H4 (cell line): ENCODE measurements at places on chromosomes 13 and 19.

DNA sequence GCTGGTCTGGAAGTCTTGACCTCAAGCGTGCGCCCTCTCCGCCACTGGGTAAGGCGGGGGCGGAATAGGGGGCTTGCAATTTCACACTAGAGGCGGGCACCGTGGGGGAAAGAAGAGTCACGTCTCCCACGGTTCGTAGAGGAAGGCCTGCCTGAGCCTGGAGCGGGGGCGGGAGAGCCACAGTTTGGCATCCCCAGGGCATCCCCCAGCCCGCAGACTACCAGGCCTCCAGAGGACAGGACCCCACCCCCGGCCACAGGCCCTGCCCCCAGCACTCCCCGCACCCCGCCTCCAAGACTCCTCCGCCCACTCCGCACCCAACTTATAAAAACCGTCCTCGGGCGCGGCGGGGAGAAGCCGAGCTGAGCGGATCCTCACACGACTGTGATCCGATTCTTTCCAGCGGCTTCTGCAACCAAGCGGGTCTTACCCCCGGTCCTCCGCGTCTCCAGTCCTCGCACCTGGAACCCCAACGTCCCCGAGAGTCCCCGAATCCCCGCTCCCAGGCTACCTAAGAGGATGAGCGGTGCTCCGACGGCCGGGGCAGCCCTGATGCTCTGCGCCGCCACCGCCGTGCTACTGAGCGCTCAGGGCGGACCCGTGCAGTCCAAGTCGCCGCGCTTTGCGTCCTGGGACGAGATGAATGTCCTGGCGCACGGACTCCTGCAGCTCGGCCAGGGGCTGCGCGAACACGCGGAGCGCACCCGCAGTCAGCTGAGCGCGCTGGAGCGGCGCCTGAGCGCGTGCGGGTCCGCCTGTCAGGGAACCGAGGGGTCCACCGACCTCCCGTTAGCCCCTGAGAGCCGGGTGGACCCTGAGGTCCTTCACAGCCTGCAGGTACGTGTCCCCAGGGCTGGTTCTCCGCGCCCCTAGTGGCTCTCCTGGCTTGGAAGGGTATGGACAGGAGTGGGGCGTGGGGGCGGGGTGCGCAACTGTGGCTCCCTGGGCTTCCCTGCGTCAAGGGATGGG, at the start of gene ANGPTL4:
ANGPTL4 (plus strand) TSS at position 353 of the 969 bp plus-strand sequence; CDS start at position 520, 167 bp downstream.
- no peak for DNase-seq

DNA sequence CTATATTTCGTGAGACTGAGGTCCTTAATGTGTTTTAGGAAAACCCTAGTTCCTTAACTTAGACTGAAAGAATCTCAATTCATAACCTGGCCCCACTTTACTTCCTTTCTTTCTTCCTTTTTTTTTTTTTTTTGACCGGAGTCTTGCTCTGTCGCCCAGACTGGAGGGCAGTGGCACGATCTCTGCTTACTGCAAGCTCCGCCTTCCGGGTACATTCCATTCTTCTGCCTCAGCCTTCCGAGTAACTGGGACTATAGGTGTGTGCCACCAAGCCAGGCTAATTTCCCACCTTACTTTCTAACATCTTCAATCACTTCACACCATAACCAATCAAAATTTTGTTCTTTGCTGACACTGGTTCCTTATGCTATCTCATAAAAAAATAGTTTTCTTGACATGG, 2097.0 kb downstream of the PCDH9 start:
- peak; percentile 29 for DNase-seq

DNA sequence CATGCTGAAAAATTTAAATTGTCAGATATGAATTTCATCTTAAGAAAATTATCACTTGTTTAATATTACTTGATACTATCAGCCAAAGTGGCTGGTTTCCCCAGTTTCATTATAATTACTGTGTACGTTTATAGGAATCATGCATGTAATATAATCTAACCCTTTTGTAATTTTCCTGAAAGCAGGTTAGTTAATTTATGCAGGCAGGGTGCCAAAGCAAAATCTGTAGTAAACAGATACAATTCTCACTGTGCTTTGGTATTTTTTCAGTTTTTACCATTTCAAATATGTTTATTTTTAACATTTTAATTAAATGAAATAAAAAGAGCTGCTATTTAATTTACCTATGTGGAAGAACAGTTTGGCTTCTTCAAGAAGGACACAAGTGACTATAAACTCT, 1227.5 kb upstream of the MIR17HG start:
- DNase-seq = no peak

GRCh38 chr19:7788933-7789323, 25.9 kb downstream of the CLEC4M start:
- DNase-seq = no peak

GRCh38 chr19:13033819-13034611, 38.7 kb downstream of the NFIX start:
- DNase-seq = peak; percentile 72

GRCh38 chr19:13120031-13120430, 2.0 kb downstream of the NACC1 start:
- no peak for DNase-seq

DNA sequence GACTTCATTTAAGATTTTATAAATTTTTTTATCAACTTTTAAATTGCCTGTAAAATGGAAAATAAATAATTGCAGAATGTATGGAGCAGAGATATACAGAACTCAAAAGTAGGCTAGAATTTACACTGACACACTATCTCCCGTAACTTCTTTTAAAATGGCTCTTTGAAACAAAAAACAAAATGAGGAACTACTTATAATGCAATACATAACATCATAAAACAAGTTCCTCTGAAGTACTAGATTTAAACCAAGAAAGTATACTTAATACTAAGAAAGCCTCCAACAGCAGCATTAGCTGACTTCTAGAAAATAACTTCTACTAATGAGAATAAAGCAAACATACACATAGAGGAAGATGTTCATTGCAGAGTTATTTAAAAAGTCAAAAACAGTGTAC, 17.0 kb downstream of the RBM26 start:
- DNase-seq = no peak

GRCh38 chr13:39998166-39998565, 342.7 kb downstream of the COG6 start:
- no peak for DNase-seq

DNA sequence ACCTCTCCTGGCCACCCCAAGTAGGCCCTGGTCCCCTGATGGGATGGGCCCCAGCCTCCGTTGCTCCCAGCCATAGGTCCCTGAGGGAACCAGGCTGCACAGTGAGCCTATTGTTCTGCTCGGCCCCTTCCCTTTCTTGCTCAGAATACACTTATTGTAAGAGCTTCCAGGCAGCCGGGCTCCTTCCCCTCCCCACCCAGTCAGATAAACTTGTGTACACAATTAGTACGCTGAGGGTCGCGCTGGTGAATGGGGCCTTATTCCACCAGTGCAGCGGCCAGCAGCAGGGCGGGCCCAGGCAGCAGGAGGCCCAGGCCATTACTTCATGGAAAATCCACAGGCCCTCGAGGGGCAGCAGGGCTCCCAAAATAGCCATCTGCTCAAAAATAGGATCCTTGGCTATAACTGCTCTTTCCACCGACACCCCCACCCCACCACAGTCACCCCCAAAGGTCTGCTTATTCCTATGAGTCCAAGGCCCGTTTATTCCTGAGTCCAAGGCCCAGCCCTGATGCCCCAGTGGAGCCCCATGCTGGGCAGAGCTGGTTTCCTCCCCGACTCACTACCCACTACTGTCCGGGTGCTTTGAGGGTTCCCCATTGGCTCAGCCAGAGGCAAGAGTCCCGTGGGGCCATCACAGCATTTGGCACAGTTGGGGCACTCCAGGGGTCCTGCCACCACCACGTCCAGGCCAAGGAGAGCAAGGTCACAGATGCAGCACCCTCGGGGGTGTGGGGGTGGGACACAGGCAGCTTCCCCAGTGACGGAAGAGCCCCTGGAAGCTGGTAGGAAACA, 22.1 kb downstream of the CAPN12 start:
- DNase-seq = no peak

DNA sequence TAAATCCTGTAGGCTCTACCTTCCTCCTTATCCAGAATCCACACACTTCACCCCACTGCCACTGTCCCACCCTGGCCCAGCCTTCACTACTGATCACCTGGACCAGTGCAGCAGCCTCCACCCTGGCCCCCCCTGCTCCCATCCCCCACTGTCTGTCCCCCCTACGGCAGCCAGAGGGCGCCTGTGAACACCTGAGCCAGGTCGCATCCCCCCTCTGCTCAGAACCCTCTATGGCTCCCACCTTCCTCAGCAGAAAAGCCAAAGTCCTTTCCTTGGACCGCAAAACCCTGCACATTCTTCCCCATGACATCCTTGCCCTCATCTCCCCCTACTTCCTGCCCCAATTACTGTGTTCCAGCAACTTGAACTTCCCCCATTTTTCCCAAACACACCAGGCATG, 20.6 kb downstream of the ELAVL3 start:
- DNase-seq = no peak

- no peak for DNase-seq
These were observed 12.1 kb downstream of the NFILZ start for GRCh38 chr19:8642561-8642960.

DNA sequence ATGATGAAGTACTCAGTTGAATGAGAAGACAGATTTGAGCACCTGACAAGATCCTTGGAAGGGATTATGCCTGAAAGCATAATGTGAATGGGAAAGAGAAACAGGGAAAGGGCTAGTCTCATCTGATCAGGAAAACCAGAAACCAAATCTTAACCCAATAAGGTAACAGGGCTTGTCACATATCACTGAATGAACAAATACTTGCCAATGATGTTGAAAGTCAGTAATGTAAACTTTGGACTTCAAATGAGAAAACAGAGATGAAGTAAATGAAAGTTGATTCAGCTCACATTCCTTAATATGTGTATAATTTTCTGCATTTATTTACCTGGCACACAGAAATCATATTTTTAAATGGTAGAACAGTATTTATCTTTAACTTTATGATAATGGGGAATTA, 480.0 kb downstream of the KCTD12 start:
- no peak for DNase-seq

- DNase-seq = no peak
These were observed 437.7 kb upstream of the ZNF507 start for GRCh38 chr19:31907661-31908060.

DNA sequence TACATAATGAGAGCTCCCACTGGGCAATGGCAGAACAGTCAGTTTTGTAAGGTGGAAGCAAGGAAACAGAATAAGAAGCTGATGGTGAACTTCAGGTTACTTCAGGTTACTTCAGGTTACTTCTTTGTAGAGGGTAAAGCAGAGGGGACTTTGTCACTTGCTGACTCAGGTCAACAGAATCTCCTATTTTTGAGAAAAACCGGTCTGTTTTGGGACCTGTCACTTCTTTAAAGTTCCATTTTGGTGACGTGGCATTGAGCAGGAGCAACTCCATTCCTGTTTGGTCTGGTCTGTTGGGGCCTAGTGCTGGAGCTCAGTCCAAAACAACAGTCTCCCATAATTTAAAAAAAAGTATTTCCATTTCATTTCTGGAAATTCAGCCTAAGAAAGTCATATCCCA, 29.7 kb downstream of the ATP11A start:
- no peak for DNase-seq

- DNase-seq = no peak
These were observed 431.5 kb downstream of the FGF14 start for GRCh38 chr13:101970341-101970740.

GRCh38 chr13:79245937-79246577, 160.0 kb downstream of the RBM26 start:
- peak; percentile 11 for DNase-seq

DNA sequence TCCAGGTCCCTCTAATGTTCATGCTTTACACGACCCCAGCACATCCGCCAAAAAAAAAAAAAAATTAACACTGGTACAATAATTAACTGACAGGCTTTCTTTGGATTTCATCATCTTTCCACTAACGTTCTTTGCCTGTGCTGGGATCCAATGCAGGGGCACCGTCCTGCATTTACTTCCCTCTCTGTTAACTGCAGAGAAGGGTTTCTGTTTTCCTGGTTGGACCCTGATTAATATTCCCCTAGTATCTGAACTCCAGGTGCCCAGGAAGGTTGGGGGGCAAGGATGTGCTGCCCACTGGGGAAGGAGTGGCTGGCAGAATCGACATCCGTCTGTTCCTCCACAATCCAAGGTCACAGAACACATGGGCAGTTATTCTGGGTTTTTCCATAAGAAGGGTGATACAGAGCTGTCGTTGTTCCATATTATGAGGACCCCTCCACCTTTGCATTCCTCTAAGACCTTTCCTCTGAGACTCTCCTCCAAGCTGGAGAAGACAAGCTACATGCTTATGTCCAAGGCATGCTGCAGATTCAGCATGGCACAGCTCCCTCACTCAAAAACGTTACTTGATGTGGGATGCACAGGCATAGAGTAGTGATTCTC, 4.5 kb upstream of the LAIR1 start:
- DNase-seq = no peak

GRCh38 chr19:45884682-45885555, 1.0 kb downstream of the IRF2BP1 start:
- no peak for DNase-seq

DNA sequence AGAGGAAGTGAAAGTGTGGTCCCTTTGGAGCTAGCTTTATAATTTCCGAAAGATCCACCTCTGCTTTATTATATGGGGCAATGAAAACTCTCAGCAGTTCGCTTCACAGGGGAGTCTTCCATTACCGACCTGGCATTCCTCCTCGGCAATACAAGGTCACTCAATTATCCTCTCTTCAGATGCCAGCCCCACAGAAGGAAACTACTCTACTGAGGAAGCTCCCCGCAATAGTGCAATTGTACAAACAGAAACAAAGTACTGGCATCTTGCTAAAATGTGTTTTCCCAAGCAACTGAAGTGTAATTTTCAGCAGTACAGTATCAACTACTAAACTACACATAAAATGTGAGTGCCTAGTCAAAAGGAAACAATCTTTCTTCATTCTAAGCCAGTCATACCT, 702.0 kb downstream of the PCDH9 start:
- no peak for DNase-seq

DNA sequence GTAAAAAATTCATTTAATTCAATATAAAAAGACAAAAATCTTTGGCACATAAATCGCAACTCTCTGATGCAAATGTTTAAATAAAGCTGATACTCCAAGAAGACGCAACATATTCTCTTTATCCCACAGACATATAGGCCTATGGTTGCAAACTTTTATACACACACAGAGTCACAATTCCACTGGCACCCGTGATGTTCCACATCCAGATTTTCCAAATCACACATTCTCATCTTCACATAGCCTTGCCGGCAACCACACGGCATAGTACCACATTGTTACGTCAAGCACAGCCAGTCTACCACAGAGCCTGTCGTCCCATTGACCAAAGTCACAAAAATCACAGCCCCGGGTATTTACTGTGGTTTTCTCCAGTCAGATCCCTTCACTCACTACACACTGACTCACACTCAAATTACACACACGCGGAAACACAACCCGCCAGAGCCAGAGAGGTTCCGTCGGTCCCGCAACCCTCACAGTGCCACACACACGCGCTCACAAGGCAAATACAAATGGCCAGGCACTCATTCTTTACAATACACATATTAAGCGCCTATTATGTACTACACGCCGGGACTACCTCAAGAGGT, 546 bp upstream of the ZNF546 start:
- peak; percentile 58 for DNase-seq
